Activated naive CD4-positive, alpha-beta T cell treated with anti-CD3 and anti-CD28 coated beads, Interleukin-2, amount 50 U/mL, for 16 hours (primary cell): ENCODE measurements at places on chromosomes 16 and 17.

DNA sequence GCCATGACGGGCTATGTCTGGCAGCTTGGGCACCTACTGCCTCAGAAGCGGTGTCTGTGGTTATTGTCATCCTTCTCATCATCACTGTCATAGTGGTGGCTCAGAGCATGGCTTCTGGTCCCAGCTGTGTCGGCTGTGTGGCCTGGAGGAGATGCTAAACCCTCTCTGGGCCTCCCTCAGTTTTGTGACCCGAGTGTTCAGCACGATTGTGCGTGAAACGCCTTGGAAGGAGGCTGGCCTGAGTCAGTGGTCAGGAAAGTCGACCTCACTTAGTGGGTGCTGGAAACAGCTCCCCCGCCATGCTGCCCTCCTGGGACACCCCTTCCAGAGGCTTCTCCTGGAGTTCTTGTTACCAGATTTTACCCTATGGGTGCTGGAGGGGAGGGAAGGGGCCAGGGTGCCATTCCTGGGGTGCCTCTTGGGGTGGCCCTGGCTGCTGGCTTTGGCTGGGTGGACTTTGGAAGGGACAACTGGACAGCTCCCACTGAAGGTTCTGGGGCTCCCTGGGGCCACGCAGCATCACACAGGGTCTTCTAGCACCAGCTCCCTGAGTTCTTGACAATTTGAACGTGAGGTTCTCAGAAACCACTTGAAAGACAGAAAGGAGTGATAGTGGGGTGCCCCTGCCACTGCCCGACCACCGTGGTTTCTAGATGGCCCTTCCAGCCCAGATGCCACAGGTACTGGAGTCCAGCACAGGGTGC, 226.5 kb upstream of the GSE1 start:
- DNase-seq, result no peak

DNA sequence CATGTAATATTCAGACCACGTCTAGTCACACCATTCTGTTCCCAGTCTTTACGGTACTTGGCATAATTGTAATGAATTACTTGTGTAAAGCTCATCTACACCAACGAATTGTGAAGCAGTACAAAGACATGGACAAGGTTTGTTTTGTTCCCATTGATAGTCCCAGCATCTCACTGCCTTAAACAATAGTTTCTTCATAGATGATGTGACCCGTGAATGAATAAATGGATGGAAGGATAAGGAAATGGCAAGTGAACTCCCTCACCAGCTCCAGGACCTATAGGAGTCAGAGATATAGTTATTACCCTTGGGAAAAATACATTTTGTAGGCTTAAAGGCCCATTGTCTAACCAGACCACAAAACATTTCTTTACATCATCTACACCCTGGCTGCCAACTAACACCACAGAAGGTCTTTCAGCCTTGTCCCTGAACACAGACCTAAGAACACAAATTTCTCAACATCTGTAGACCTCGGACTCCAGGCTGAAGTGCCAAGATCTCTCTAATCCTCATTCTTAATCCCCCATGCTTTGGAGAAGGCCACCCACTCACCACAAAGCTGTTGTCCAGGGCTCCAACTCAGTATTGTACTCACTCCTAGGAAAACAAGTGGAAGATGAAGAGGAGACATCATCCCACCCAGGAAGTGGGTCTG, 38.2 kb downstream of the MAF start:
- no peak for DNase-seq

DNA sequence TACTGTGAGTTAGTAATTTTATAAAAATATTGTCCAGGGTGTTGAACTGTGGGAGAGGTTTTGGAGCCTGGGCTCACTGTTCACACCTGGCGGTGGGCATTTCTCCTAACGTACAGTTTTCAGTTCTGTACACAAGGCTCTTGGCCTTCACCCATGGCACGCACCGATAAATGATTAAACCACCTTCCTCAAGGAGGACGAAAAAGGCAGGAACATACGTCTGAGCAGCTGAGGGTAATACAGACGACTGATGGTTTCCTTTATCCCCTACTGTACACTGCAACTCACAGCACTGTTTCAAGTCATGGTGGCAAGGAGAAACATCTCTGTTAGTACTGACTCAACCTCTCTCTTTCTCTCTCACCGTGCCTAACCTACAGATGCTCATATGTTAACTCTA, 1.4 kb upstream of the ST6GALNAC1 start:
- DNase-seq, result no peak

GRCh38 chr17:32970281-32970680, 21.4 kb upstream of the SPACA3 start:
- DNase-seq, result no peak

GRCh38 chr17:12053552-12053951, 32.9 kb downstream of the MAP2K4 start:
- no peak for DNase-seq

- DNase-seq, result peak; percentile 28
Observed at GRCh38 chr16:70476272-70477020, 22.1 kb downstream of the FCSK start.

DNA sequence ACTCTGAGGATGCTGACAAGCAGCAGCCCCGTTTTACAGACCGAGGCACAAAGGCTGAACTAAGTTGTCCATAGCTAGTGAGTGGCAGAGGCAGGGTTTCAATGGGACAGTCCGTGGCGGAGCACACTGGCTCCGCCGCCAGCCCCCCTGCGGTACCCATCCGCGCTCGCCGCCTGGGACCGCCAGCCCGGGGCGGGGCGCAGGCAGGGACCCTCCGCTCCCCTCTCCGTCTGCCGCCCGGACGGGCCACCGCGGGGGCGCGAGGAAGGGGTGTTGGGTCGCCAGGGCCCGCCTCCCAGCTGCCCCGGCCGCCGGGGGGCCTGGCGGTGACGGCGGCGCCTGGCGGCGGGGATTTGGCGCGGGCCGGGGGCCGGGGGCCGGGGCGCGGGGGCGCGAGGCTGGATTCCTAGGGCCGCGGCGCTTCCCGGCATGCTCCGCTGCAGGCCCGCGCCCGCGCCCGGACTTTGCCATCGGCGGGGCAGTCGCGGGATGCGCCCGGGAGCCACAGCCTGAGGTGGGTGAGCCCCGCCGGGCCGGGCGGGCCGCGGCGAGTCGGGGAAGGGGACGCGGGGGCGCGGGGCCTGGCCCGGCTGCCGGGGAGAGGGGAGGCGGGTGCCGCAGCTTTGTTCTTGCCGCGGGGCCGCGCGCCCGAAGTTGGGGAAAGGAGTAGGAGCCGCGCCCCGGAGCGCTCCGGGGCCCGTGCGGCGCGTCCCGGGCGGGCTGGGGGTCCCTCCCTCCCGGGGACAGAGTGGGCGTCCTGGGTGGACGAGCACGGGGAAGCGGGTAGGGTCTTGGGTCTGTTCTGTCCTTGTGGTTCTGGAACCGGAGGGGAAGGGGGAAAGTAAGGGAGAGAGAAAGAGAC, at the start of gene TMEM98:
Gene TMEM98 (plus strand): TSS at position 430 of the 862 bp plus-strand sequence. CDS start 3,376 bp downstream, outside the sequence.
- DNase-seq, result no peak

DNA sequence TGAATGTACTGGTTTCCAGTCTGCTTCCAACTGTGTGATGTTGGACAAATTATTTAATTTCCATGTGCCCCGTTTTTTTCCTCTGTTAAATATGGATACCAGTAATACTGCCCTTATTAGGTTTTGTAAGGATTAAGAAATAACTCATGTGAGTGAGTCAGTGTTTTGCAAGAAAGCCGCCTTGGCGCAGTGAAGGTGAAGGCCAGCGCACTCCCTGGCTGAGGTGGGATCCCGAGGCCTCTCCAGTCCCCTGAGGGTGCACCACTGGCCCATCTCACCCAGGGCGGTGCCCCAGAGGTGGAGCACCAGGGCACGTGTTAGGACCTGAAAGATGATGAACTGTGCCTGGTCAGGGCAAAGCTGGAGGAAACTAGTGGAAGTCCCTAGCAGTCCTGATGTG, 43.5 kb downstream of the PHKB start:
- DNase-seq, result no peak

- no peak for DNase-seq
Observed at GRCh38 chr17:77894126-77894956, 64.2 kb upstream of the TNRC6C start.

GRCh38 chr16:54616610-54617009, 314.1 kb upstream of the IRX5 start:
- DNase-seq, result no peak

- DNase-seq, result no peak
Observed at GRCh38 chr16:52446080-52446479, 100.9 kb downstream of the TOX3 start.

DNA sequence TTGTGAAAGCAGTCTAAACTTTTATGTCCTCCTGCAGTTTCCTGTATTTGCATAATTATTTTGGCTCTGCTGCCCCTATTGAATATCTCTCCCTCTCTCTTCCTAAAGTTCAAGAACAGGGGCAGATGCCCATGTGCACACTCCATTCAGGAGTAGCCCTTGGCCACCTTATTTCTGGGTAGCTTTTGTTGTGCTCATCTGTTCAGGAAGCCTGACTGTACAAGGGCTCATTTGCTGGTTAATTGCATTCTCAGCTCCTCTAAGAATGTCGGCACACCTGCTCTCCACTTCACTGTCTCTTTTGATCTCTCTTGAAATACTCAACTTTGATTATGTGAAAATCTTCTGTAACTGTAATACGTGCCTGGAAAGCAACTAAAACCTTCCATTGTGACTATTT, 1378.8 kb upstream of the CDH8 start:
- no peak for DNase-seq

DNA sequence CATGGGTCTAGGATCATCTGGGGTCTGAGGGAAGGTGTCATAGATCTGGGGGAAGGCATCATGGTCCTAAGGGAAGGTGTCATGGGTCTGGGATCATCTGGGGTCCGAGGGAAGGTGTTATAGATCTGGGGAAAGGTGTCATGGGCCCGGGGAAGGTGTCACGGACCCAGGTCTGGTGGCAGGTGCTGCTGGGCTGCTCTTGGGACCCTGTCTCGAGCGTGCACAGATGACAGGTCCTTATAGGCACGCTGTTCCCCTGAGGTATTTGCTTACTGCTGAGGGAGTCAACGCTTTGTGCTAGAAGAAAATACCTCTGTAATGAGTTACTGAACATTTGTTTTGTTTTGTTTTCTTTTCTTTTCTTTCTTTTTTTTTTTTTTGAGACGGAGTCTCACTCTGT, 1.4 kb downstream of the RAB40C start:
- no peak for DNase-seq

- DNase-seq, result peak; percentile 54
Observed at GRCh38 chr16:88570691-88571092, 489 bp downstream of the ZC3H18 start.

- no peak for DNase-seq
Observed at GRCh38 chr16:56399047-56399446, 26.3 kb downstream of the AMFR start.

GRCh38 chr16:14585287-14585686, 44.8 kb downstream of the PARN start:
- no peak for DNase-seq

DNA sequence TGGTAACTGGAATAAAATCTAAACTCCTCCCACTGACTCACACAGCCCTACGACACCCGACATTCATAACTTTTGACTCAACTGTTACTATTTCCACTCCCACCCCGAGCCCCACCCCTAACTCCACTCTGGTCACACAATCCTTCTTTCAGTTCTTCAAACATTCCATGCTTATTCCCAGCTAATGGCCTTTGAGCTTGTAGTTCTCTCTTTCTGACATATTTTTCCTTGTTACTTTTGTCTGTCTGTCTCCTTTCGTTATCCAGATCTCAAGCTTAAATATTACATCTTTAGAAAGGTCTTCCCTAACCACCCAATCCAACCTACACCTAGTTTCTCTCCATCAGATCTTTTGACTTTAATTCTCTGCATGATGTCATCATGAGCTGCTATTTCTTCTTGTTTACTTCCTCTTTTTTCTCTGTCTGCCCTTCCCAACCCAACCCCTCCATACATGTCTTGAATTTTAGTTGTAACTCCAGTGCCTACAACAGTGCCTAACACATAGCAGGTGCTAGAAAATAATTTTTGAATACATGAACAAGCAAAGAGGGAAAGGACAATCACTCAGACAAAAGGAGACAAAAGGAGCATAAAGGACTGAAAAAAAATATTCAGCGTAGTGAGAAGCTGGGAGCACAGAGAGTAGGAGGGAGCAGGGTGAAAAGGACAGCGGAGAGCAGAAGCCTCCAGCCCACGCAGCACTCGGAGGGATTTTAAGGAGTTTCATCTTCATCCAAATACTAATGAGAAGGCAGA, 65.2 kb upstream of the SMIM36 start:
- DNase-seq, result no peak

DNA sequence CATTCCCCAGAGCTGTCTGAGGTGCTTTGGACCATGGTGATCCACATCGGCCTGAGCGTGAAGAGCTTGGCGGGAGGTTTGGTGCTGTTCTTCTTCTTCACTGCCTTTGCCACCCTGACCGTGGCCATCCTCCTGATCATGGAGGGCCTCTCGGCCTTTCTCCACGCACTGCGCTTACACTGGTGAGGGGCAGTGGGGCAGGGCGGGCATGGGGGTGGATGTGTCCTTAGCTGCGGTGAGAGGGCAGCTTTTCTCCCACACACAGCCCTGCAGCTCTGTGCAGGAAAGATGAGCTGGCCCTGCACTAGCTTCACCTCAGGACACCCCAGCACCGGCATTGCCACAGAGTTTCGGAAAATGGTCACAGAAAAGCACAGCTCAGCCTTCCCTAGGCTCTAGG, 21.8 kb upstream of the NAGLU start:
- no peak for DNase-seq

- no peak for DNase-seq
Observed at GRCh38 chr16:87607223-87607622, 4.9 kb downstream of the JPH3 start.

DNA sequence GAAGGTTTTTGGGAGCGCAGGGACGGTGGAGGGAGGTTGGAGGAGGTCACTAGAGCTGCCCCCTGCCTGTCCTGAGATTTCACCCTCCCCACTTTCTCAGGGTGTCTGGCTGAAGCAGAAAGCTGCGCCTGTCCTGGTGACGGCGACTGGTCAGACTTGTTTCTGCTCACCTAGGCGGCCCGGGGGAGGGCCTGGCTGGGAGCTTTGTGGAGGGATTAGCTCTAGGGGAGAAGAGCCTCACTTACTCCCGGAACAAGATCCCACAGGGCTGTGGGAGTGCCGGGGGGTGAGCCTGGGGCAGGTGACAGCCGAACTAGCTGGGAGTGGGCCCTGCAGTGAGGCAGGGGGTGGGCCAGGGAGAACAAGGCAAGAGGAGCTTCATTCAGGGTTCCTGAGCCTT, 11.5 kb downstream of the NHERF1 start:
- no peak for DNase-seq

GRCh38 chr17:50147841-50148225, 2.6 kb downstream of the PPP1R9B start:
- DNase-seq, result no peak

DNA sequence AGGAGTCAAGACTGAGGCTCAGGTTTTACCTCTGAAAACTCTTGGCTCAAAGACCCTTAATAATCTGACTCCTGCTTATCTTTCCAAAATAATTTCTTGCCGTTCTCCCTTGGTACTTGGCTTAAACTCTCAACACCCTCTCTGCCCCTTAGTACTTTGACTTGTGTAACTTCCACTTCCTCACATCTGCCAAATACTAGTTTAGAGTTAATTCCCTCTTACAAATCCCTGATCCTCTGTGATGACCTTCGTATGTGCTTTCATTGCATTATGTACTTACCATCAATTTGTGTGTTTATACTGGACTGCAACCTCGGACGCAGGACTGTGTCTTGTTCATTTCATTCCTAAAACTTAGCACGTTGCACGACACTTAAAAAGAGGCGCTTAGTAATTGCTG, 35.2 kb downstream of the ZNF207 start:
- DNase-seq, result no peak
